NT2/D1 (cell line): ENCODE measurements at places on chromosomes 16 and 17.

- DNase-seq: no peak
Observed at GRCh38 chr16:28104404-28104803, 40.9 kb upstream of the GSG1L start.

DNA sequence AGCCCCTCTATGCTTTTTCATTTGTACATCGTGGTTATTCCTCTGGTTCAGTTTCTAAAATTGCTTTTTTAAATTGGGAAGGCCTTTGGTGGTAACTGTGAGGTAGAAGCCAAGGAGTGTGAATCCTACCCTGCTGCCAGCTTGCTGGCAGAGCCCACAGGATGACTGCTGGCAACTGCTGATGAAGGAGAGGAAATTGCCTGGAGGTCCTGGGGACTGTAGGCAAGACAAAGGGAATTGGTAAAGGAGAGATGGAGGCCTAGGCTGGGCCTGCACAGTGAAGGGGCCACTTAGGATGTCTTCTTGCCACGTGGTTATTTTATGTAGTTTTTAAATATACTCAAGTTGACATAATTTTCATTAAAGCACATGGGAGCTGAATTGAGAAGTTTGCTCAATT, 15.8 kb downstream of the C17orf58 start:
- DNase-seq: no peak

DNA sequence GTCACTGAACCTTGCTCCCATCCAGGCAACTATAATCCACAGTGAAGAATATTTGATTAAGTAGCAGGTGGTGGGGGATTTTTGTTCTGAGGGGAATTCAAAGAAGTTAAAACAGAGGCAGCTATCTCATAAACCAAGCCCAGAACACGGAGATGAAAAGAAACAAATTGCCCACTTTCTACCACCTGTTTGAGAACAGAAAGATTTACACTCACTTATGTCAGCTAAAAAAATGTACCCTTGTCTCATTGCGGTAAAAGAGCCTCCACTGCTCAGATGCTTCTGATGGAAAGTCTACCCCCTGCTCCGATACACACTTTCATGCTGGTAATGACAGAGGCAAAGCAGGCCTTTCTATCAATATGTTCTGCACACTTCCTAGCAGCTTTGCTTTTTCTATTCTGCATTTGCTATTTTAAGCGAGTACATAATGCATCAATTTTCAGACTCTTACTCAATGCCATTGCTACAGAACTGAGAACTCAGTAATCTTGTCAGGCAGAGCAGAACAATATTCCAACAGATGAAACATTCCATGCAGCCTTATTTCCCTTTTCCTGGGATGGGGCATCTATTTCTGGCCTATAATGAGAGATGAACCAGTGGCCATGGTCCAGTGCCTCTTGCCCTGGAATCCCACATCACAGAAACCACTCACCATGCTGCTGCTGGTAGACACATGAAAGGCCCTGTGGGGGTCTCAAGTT, 29.0 kb downstream of the CDK5R1 start:
- no peak for DNase-seq

- DNase-seq: no peak
Observed at GRCh38 chr16:89732142-89732917, 11.0 kb downstream of the ZNF276 start.

- no peak for DNase-seq
Observed at GRCh38 chr16:85055493-85056210, 28.1 kb downstream of the KIAA0513 start.

GRCh38 chr17:33140413-33141099, 148.9 kb downstream of the SPACA3 start:
- DNase-seq: no peak

GRCh38 chr16:1308036-1308976, 1.1 kb upstream of the UBE2I start:
- DNase-seq: no peak

GRCh38 chr16:83271123-83271522, 536.7 kb upstream of the HSBP1 start:
- no peak for DNase-seq

GRCh38 chr16:23491490-23492391, 18.6 kb downstream of the GGA2 start:
- DNase-seq: no peak

DNA sequence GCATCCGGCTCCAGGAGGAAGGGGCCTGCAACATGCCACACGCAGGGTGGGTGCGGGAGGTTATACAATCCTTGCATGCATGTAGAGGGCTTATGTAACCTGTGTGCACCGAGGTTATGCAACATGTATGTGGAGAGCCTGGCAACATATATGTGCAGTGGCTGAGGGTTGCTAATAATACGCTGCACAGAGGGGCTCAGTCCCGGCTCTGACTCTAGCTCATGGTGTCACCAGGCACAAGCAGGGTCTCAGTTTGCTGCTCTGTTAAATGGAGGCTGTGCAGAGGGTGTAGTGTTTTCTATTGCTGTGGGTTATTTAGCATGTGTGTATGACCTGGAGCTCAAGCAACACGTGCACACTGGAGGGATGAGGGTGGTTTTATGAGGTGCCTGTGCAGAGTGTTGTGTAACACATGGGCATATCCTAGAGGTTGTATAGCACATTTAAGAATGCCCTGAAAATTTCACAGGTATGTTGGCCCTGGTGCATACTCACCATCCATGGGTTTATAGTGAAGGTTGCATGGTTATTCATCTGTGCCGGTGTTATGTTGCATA, 13.3 kb downstream of the THRA start:
- DNase-seq: no peak

DNA sequence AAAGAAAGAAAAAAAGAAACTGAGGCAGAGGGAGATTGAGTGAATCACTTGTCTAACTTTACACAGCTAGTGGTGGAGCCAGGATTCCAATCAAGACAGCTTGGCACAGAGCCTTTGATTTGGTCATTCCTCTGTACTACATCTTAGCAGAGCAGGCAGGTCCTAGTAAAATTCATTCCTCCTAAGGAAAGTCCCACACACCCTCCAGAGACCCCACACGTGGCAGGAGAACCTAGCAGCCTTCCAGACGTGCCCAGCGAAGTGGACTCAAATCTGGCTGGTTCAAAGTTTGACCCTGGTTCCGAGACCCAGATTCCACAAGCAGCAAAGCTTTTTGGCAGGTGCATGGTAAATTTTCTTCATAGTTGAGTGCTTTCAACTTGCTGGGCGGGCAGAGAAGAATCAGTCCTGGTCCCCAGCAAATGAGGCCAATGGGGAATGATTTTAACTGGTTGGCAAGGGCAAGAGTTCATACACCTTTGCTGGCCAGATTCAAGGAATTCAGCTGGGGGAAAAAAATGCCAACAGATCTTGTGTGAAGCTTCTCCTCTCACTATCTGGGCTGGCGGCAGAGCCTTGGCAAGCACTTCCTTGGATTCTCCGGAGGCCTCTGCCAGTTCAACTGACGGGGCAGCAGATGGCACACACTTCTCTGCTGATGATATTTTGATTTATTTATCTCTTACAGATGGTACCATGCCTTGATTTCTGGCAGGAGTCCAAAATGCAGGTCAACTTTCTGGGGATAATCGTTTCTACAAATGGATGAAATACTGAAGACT, 82.4 kb downstream of the GSG1L start:
- DNase-seq: no peak

DNA sequence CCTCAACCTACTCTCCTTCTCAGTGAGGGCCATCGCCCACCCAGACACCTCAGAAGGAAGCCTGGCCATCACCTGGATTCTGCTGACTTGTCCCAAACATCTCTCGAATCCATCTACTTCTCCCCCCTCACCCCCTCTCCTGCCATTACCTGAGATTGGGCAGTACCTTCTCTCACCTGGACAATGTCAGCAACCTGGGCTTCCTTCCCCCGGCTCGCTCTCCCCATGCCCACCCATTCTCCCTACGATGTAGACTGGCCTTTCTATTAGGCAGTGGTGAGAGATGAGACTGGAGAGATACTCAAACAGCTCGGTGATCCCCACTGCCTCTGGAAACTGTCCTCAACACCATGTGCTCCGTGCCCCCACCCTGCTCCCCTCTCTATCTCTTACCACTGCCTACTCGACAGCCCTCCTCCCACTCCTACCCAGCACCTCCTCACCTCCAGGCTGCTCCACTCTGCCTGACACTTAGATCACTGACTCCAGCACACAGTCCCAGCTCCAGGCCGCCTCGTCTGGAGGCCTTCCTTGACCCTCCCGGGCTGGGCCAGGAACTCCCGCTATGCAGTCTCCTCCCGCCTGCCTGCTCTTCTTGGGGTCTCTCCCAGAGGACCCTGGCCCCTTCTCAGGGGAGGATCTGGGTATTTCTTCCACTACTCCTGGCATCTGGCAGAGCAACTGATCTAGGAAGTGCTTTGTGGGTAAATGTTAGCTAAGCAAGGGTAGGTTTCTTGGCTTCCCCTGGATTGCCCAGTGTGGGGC, 235.8 kb upstream of the NLRP1 start:
- DNase-seq: no peak

GRCh38 chr17:19706791-19707727, 9.3 kb downstream of the SLC47A2 start:
- DNase-seq: no peak

- peak; percentile 80 for DNase-seq
Observed at GRCh38 chr17:48636177-48637018, 10.2 kb upstream of the HOXB9 start.

DNA sequence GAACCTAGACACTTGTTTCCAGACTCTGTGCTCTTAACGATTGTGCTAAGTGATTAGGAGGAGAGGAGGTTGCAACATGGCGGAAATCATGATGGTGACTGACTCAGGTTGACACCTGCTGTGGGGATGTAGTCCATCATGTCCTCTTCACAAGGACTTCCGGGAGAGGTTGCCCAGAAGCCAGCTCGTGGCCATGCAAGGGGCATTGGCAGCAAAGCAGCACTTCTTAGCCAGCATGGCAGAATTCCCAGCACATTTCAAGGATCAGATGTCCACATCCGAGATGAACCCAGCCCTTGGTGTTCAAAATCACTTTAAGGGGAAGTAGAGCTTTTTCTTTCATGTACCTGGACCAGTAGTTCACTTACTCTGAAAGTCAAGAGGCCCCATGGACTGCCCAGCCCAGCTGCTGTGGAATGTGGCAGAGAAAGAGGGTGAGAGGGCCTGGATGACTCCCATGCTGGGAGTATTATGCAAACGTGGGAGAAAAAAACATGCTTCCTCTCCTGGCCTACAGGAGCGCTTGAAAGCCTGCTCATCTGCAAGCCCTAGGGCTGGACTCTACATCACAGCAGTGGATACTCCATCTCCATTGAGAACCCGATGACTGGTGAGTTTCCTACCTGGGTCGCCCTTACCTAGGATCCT, 65.5 kb downstream of the IRX6 start:
- no peak for DNase-seq

GRCh38 chr17:4949321-4950074, 1.2 kb upstream of the PFN1 start:
- DNase-seq: no peak

- DNase-seq: no peak
Observed at GRCh38 chr17:40437095-40437732, 6.0 kb upstream of the IGFBP4 start.

DNA sequence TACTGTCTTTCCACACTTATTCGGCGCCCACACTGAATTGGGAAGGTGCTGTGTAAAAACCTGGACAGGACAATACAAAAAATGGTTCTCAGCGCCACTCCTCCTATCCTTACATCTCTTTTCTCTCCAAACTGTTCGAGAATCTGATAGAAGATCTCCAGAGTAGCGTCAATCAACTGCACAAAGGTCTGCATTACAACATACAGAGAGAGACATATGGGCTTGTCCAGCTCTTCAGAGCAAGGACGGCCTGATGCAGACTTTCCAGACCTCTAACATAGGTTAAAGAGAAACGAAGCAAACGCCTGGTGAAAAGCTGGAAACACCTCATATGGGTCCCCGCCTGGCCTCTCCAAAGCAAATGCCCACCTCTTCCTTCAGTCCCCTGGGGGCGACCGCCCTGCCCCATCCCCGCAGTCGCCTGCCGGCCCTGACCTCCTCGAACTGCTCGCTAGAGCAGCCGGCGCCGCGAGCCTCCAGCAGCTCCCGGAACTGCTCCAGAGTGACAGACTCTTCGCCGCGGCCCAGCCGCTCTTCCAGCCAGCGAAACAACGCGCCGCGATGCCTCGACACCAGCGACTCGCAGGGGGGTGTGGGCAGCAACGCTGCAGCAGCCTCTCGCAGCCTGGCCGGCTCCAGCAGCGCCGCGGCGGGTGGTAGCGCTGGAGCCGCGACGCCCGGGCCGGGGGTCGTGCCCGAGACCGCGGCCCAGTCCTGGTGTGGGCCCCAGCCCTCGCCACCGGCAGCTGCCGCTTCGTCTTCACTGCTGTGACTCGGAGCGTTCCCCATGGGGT, 526 bp downstream of the ZZEF1 start:
- no peak for DNase-seq

DNA sequence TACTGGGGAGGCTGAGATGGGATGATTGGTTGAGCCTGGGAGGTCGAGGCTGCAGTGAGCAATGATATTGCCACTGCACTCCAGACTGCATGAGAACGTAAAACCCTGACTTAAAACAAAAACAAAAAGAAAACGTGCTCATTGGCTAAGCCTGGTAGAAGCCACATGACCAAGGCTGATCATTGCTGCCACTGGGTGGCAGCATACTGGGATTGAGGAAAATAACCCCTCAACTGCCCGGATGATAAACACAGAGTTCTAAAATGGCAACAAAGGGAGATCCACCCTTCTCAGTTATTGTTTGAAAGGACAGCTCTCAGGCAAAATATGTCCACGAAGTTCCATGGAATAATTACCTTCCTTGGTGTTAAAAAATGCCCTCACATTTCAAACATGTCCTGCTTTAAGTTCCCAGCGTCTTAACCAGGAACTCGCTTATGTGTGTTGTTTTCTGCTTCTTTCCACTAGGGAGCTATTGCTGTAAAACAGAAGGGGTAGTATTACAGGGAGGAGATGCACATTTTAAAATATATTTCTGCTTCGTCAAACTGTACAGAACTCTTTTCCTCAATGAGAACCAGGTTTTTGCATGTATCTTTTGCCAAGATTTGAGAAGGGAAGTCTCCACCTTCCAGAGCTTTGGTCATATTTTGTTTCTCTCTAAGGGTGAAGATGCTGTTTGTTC, 675.3 kb downstream of the MAF start:
- peak; percentile 22 for DNase-seq
